Glutamatergic neuron (in vitro differentiated cells): ENCODE measurements at places on chromosomes 1 and 21. TPM values are rescaled to one million over a fixed set of nuclear protein-coding genes. Genes with fewer than 3 reads are reported as not detected.

KCNN3 gene
- total RNA-seq, result 3.8 TPM

NECTIN4 gene
- 0.39 TPM for total RNA-seq

GRCh38 chr1:78607334-78607927 lies 12.8 kb upstream of the IFI44L start:
- DNase-seq, result no peak

DNA sequence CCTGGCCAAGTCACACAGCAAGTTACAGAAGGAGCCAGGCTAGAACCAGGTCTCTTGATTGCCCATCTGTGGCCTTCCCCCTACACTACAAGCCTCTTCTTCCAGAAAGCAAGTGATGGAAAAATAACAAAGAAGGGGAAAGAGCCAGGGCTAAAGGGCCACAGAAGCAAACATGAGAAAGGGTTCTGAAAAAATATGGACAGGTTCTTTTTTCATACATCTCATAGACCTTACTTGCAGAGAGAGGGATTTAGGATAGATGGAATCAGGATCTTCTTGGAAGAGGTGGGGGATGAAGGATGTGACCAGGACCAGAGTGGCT lies 3.2 kb downstream of the RHBG start:
- DNase-seq, result no peak

DNA sequence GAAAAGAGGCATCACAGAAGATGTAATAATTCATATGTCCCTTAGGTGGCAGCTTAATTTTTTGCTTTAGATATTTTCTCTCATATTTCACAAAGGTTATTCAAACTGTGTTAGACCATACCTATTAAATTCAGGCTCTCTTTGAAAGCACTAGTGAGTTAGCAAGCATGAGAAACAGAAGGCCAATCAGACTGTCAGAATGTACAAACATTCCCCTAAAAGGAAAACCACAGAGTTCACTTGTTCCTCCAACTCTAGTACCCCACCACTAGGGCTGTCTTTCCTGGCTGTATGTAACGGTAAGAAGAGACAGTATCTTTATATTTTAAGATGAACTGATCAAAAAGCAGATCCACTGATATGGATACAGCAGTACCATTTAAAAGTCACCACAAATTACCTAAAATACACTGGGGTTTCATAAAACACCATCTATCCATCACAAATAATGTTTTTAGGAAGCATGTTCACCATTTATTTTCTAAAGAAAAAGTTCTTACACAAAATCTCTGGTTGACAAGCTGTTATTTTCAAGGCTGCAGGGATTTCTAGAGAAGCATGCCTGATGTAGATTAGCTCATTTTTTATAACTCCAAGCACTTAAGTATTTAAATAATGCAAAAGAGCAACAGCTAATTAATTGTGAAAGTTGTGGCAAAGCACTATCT lies 1.8 kb downstream of the ARPC5 start:
- DNase-seq, result no peak

- no peak for DNase-seq
These were observed 11.3 kb downstream of the SLC22A15 start for GRCh38 chr1:115987623-115988022.

OR2L13 gene
- not detected for total RNA-seq

DNA sequence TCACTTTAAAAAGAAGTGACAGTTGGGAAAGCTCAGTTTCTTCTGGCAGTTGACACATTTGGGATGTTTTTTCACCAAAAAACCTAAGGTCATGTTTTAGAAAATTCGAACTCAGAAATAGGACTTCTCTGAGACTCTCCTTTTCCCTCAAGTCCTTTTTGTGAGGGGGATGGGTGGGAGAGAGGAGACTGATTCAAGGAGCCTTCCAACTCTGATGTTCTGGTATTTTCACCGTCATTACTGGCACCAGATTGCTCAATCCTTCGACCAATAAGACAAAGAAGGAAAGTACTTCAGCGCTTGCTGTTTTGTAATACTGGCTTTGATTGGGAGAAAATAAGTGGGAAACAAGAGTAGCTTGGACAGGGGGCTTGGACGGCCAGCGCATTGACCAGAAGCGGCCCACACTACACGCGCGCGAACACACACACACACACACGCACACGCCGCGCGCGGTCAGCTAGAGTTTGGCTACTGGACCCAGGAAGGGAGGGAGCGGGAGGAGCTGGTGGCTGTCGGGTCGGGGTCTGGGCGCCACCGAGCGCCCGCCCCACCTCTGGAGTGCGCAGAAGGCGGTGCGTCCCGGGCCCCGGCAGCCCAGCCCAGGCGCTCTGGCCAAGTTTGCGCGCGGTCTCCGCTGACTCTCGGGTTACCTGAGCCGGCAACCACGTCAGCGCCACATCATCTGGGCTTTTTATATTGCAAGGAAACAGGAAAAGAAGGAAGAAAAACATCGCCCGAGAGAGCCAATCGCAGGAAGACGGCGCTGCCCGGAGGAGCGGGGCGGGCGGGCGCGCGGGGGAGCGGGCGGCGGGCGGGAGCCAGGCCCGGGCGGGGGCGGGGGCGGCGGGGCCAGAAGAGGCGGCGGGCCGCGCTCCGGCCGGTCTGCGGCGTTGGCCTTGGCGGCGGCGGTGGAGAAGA lies at the start of gene KCNK1:
Gene KCNK1 (plus strand): TSS at position 855 of the 921 bp plus-strand sequence. CDS start 66 bp downstream, at position 921.
- peak; percentile 56 for DNase-seq

DNA sequence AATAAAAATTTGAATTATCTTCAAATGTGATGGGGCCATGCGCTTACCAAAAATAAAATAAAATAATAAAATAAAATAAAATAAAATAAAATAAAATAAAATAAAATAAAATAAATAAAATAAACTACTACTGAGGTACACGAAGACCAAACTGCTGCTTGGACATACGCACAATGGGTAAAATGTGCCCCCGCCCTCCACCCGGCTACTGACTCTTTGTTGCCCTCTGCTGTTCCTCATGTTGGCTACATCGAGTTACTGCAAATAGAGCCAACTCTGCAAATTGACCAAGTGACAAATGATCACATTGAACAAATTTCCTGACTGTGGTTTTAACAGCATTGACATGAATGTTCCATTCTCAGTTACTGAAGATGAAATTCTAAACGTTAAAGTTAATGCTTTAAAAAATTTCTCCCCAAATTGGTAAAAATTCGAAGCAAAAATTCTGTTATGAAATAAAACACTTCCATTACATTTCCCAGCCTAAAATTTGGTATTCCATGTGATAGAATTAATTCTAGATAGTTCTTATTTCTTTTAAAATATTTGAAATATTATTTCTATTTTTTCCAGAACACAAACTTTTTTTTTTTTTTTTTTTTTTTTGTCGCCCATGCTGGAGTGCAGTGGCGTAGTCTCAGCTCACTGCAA lies 18.8 kb upstream of the MAP1LC3C start:
- peak; percentile 56 for DNase-seq

DNA sequence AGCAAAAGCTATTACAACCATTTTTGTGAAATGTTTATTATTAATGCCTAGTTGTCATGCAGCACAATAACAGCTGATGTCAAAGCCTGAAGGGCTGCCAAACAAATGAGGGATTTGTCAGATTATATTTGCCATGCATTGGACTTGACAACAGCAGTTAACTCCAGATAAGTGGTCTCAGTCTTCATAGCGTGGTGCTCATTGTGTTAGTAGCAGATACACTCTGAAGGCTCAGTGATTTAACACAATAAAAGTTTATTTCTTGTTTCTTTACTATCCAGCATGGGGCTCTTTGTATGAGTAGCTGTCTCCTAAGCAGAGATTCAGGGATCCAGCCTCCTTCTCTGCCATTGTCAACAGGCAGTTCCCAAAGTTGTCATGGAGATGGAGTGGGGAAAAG lies 76.0 kb upstream of the PTGFRN start:
- no peak for DNase-seq

DNA sequence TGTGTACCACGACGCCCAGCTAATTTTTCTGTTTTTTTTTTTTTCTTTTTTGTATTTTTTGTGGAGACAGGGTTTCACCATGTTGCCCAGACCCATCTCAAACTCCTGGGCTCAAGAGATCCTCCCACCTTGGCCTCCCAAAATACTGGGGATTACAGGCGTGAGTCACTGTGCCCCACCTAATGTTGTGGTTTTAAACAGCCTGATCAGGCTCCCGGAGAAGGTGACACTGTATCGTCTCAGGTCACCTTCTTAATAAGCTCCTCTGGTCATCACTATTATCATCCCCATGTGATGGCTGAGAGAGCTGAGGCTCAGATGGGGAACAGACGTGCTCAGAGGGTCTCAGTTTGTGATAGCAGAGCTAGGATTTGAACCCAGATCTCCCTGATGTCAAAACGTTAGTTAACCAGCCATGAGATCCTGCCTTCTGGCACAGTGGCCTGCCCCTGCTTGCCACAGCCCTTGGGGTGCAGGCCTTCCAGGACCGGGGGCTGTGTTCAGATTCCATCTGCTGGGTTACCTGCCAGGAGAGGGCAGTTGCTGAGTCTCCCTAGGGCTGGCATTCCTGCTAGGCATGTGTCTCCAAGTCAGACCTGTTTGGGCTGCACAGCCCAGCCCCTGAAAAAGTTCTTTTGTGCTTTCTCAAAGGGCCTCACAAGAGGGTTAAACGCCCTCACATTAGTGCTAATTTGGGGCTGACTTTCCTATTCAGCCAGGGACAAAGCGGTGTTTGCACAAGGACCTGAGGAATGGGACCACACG lies 32.7 kb upstream of the GRHL3 start:
- no peak for DNase-seq

PLPPR5 gene
- 2.0 TPM for total RNA-seq

- DNase-seq, result peak; percentile 71
These were observed 208.2 kb upstream of the TMEM51 start for GRCh38 chr1:14945132-14946010.

NUP133 gene
- 42.9 TPM for total RNA-seq

P3R3URF gene
- total RNA-seq, result not detected

MCOLN2 gene
- not detected for total RNA-seq

- no peak for DNase-seq
These were observed 5.0 kb upstream of the ARL8A start for GRCh38 chr1:202149566-202149965.

GRCh38 chr1:178451529-178451928 lies 45.2 kb downstream of the CLEC20A start:
- no peak for DNase-seq

GRCh38 chr1:26110731-26111529 lies 694 bp upstream of the PDIK1L start:
- DNase-seq, result peak; percentile 87

- no peak for DNase-seq
These were observed 35.9 kb upstream of the NEK2 start for GRCh38 chr1:211711315-211711705.

- no peak for DNase-seq
These were observed 51.2 kb downstream of the EPHB2 start for GRCh38 chr1:22761821-22762220.

GRCh38 chr1:66012106-66012784 lies 219.6 kb downstream of the PDE4B start:
- no peak for DNase-seq

DNA sequence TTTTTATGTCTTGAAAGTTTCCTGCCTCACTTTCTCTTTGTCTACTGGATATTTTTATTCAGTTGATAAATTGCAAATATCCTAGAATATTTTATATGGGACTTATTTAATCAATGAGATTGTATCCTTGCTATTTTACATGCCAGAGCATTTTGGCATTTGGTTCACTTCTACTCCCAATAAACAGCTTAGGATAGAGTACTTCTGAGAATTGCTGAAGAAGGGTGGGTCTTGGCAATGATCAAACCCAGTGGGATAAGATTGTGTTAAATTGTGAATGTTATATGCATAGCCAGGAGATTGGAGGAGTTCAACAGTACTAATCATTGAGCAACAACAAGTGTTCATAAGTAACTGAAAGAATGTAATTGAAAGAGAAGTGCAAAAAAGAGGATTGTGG lies 60.1 kb downstream of the SDCCAG8 start:
- no peak for DNase-seq

CD164L2 gene
- not detected for total RNA-seq

DYNLT5 gene
- total RNA-seq, result 1.4 TPM

SLC2A5 gene
- total RNA-seq, result 0.64 TPM

DNA sequence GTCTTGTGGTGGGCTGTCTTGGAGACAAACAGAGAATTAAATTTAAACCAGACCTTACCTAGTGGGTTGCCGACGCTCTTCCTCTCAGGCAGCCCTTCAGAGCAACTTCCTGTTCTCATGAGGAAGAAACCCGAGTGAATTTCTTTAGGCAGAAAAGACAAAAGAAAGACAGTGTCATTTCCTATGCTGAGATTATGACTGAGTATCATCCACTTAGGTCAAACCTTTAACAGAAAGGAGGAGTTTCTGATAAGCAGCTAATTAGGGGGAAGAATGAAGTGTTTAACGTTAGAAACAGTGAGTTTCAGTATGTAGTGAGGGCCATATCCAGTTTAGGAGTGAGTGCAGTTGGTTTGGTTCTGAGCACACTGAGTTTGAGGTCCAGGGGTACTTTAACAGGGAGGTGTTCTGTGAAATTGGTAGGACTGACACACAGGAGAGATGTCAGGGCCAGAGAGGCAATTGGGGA lies 38.7 kb downstream of the FASLG start:
- no peak for DNase-seq

DNA sequence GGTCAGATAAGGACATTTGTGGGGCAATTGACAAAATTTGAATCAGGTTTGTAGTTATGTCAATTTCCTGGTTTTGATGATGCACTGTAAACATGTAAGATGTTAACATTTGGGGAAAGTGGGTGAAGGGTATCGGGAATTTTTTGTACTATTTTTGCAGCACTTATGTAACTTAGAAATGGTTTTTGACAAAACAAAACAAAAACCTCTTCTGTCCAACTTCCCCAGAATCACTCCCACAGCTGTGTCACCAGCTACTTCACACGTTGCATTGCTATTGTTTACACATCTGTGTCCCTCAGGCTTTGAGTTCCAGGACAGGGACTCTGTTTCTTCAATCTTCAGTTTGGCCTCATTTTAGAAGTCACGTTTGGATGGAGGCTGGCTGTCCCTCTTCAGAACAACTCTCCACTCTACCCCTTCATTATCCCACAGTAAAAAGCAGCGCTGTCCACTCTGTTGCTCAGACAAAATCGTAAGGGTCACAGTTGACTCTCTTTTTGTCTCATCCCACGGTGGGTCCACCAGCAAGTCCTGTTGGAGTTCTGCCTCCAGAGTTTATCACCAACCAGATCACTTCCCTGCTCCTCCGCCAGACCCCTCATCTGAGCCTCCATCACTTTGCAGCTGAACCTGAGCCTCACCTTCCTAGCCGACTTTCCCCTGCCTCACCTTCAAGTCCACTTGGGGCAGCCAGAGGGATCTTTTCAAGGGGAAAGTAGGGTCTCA lies 63.2 kb downstream of the NENF start:
- no peak for DNase-seq

DNA sequence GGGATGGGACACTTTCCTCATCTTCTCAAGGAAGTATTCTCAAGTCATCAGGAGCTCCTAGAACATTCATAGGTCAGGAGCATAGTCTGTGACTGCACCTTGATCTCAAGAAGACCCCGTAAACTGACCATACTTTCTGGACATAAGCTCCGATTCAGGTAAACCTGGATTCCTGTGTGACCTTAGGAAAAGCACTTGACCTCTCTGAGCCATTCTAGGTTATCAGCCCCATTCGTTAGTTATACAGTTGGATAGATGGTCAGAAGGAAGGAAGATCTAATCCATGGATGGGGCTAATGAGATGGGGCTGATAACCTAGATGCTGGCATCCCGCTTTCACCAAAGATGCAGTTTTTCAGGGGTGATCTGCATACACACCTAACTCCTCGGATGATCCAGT lies 114.3 kb downstream of the EPHB2 start:
- no peak for DNase-seq
